ENCODE measurements at places on chromosomes 11 and 22.

- no peak overlapping the region for H3K4me3 ChIP-seq
- no peaks in the 10 kb centered on the region for H3K4me1 ChIP-seq
- no peak overlapping the region for H3K27ac ChIP-seq
- H3K27me3 ChIP-seq, result no peaks in the 10 kb centered on the region
- H3K36me3 ChIP-seq, result peaks cover 38% of the 10 kb centered on the region
Observed at GRCh38 chr11:113828191-113828590, 47.2 kb downstream of the USP28 start.

GRCh38 chr11:130719220-130719915 lies 196.9 kb downstream of the SNX19 start:
- H3K4me3 ChIP-seq, result no peak overlapping the region
- no peaks in the 10 kb centered on the region for H3K4me1 ChIP-seq
- no peaks in the 10 kb centered on the region for H3K27me3 ChIP-seq
- no peak for DNase-seq
- H3K27ac ChIP-seq, result no peak overlapping the region

DNA sequence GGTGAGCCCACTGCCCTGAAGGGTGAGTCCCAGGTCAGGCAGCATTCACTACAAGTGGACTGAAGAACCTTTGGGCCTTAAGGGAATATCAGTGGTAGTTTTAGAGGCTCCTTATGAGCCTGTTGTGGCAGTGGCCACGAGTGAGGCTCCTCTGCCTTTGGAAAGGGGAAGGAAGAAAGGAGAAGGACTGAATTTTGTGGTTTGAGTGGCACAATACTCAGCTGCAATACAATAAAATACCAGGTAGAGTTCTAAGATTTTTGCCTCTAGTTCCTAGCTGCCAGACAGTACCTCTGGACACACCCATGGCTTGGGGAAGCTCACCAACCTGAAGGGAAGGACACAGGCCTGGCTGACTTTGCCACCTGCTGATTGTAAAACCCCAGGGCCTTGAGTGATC lies 260.9 kb downstream of the DYNC2H1 start:
- H3K4me1 ChIP-seq, result no peaks in the 10 kb centered on the region
- no peak overlapping the region for H3K4me3 ChIP-seq
- no peaks in the 10 kb centered on the region for H3K36me3 ChIP-seq

- H3K4me3 ChIP-seq, result no peak overlapping the region
- H3K4me1 ChIP-seq, result no peaks in the 10 kb centered on the region
- H3K36me3 ChIP-seq, result peaks cover 38% of the 10 kb centered on the region
- no peak for DNase-seq
- no peaks in the 10 kb centered on the region for H3K27me3 ChIP-seq
Observed at GRCh38 chr22:50517495-50518260, 7.7 kb downstream of the SCO2 start.

- DNase-seq, result no peak
- H3K36me3 ChIP-seq, result peaks cover 29% of the 10 kb centered on the region
- no peak overlapping the region for H3K27ac ChIP-seq
- H3K4me1 ChIP-seq, result no peaks in the 10 kb centered on the region
- no peaks in the 10 kb centered on the region for H3K27me3 ChIP-seq
Observed at GRCh38 chr11:77019976-77020595, 14.1 kb upstream of the B3GNT6 start.

DNA sequence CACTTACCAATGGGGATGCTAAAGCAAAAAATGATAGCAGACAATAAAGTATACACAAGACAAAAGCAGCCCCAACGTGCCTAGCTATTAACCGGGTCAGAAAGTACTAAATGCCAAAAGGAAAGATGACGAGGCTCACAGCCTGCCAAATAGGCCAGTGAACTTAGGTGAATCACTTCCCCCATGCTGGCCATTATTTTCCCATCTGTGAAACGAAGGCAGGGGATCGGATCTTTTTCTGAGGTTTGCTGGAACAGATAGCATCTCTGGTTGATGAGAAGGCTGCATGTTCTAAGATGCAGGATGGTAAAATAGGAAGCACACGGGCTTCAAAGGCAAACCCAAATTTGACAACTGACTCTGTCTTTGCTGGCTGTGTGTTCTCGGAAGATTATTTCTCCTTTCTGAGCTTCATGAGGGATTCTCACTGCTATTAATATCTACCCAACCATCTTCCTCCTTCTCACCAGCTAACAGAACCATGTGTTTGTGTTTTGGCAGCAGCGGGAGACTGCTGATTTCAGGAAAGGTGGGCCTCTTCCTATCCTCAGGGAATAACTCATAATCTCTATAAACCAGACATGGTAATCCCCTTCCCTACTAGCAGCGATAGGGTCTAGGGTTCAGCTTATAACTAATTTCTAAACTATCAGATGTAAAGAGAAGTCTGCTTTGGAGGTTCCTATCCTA lies 390.7 kb downstream of the LARGE1 start:
- H3K27ac ChIP-seq, result no peak overlapping the region
- no peaks in the 10 kb centered on the region for H3K27me3 ChIP-seq
- no peak overlapping the region for H3K4me3 ChIP-seq
- no peaks in the 10 kb centered on the region for H3K4me1 ChIP-seq
- no peaks in the 10 kb centered on the region for H3K36me3 ChIP-seq

- no peak overlapping the region for H3K4me3 ChIP-seq
- peaks cover 11% of the 10 kb centered on the region for H3K27me3 ChIP-seq
- H3K36me3 ChIP-seq, result no peaks in the 10 kb centered on the region
- H3K27ac ChIP-seq, result no peak overlapping the region
- no peak for DNase-seq
Observed at GRCh38 chr11:120694726-120695125, 183.2 kb downstream of the GRIK4 start.

DNA sequence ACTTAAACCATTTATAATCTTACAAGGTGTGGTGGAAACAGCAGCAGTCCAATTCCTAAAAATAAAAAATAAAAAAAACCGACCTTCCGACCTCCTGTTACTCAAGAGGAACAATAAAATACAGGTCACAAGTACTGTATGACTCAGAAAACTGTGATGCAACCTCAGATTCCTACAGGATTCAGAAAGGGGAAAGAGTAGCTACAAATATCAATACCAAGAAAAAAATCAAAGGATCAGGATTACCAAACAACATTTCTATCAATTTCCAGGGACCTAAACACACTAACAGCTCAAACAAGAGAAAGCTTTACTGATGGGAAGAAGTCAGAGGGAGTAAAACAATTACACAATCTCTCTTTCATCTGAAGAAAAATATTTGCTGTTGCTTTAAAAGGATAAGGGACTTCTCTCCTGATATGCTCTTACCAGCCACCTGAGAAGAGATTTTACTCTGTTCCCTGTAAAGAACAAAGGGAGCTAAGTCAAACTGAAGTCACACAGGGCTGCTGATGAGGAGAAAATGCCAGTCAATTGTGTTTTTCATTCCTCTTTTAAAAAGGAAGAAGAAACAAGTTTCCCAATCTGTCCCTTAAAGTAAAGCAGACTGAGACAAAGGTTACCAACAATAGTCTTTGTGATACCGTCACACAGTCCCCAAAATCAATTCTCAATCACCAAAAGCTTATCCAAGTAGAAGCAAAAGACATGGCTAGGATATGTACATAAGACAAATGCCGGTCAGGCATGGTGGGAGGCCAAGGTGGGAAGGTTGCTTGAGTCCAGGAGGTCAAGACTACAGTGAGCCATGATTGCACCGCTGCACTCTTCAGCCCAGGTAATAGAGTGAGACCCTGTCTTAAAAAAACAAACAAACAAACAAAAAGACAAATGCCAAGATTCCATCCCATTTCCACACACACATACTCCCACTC lies 39.3 kb downstream of the AMBRA1 start:
- no peaks in the 10 kb centered on the region for H3K36me3 ChIP-seq
- no peak overlapping the region for H3K4me3 ChIP-seq
- peak overlapping the region; percentile 67 for H3K27ac ChIP-seq
- no peak for DNase-seq

GRCh38 chr11:214083-214482 lies 6.6 kb downstream of the RIC8A start:
- H3K4me1 ChIP-seq, result peaks cover 19% of the 10 kb centered on the region
- no peaks in the 10 kb centered on the region for H3K27me3 ChIP-seq
- DNase-seq, result no peak

GRCh38 chr11:110878513-110878912 lies 166.3 kb upstream of the ARHGAP20 start:
- H3K4me3 ChIP-seq, result no peak overlapping the region
- no peak for DNase-seq
- no peaks in the 10 kb centered on the region for H3K4me1 ChIP-seq
- H3K27me3 ChIP-seq, result no peaks in the 10 kb centered on the region

DNA sequence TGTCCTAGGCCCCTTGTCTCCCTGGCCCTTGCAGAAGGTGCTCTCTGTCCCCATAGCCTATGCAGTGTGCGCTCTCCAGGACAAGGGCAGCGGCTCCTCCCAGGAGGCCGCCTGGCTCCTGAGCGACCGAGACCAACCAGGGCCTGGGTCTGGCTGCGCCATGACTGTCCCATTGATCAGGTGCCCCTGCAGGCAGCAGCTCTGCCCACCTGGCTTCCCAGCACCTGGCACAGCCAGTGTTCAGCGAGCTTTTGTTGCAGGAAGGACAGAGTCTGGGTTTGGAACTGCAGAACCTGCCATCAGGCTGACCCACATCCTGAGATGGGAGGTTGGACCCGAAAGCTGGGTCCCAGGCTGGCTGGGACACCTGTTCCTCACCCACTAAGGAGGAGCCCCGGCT lies 1001.1 kb downstream of the BRD1 start:
- H3K27me3 ChIP-seq, result peaks cover 31% of the 10 kb centered on the region
- no peak overlapping the region for H3K4me3 ChIP-seq
- DNase-seq, result peak; percentile 41
- no peak overlapping the region for H3K27ac ChIP-seq

Measured in upper lobe of right lung (tissue), 1 donor.